ENCODE measurements at places on chromosomes 12 and 14.

DNA sequence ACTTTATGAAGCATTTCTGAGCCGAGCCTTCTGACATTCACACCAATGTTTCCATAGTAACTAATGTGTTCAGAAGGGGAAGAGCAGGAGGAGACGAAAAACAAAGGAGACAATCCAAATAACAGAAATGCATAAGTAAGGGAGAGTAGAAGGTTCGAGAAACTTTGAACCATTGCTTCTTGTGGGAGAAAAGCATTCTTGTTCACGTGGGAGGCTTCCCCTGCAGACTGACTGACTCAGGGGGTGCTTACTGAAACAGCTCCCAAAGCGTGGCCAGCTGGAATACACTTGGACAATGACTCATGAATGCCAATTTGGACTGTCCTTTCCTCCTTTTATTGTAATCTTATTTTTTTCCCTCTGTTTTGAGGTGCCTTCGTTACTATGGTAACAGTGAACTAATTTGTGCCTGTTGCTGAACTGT lies 73.9 kb downstream of the NEDD1 start:
- no peak for DNase-seq

- DNase-seq: no peak
Observed at GRCh38 chr12:5966486-5967095, 21.5 kb upstream of the ANO2 start.

DNA sequence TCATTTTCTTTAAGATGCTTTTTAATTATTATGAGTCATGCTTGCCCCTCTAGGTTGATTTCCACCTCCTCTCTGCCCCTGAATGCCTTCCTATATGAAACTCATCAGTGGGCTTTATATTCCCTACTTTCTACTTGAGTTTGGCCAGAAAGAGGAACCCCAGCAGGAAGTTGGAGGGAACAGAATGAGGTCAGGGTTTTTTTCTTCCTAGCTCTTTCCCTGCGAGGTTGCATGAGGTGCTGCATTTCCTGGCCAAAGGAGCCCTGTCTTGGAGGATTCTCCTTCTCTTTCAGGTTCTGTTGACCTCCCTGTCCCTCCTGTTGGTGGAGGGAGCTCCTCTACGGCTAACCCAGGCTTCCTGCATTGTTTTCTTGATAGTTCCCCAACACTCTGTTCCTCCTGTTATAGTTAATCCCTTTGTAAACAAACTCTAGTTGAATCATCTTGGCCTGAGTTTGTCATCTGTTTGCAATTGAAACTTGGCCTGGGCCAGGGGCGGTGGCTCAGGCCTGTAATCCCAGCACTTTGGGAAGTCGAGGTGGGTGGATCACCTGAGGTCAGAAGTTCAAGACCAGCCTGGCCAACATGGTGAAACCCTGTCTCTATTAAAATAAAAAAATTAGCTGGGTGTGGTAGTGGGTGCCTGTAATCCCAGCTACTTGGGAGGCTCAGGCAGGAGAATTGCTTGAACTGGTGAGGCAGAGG lies 15.3 kb upstream of the SPIC start:
- no peak for DNase-seq

DNA sequence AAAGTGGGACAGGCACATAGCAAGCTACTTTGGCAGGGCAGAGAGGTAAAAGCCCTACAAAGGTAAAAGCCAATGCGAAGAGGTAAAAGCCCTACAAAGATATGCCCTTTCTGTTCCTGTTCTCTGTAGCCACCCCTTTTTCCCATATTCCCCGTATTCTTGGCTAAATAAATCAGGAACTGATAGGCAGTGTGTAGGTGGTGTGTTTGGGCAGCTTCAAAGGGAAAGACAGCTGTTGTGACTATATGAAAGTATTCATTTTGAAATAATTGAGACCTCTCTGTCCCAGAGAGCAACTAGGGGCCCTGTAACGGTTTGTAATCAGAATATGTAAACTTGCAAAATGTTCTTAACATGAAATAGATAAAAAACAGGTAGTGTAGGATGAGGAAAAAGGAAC lies 11.3 kb upstream of the SLC41A2 start:
- DNase-seq: no peak

DNA sequence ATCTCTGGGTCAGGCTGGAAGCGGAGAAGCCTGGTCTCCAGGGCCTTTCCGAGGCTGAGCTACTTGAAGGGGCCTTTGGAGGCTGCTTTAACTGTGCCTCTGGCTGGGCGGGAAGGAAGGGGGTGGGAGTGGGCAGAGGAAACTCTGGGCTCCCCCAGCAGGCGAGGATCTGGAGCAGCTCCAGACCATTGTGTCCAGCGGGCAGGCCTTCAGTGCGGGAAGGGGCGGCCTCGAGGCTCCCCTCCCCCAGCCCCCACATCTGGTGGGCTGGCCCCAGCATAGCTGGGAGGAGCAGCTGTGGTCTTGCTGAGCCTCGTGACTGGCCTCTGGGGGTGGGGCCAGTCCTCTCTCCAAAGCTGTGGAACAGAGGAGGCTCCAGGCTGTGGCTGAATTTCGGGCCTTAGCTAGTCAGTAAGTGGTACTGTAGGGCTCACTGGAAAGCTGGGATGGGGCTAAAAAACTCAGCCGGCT lies 3.4 kb downstream of the TAMALIN start:
- DNase-seq: no peak

DNA sequence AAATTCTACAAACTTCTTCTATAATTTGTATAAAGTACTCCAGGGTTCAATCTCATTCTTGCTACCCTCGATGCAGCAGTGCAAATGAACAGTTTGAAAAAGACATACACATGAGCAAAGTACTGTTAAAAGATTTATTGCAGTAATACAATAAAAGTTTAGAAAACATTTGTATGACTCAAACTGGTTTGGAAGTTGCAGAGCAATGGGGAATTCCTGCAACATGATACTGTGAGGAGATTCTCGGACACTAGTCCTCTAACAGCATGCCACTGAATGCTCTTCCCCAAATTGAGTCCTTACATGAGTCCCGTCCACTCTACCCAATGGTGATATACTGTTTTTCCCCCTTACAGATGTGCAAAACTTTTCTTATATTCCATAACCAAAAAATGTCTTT lies 45.4 kb downstream of the ATG14 start:
- no peak for DNase-seq

DNA sequence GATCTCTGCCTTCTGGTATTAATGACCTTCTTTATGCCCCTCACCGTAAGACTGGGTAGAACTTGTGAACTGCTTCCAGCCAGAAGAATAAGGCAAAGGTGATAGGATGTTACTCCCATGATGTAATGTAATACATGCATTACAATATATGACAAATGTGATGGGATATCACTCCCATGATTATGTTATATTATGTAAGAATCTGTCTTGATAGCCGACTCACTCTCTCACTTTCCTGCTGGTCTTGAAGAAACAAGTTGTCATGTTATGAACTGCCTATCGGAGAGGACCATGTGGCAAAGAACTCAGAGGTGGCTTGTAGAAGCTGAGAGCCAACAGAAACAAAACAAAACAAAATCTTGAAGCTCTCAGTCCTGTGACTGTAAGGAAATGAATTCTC lies 30.6 kb upstream of the OSBPL8 start:
- DNase-seq: peak; percentile 13

- DNase-seq: peak; percentile 50
Observed at GRCh38 chr14:64507376-64508156, 3.0 kb downstream of the ZBTB1 start.

GRCh38 chr12:98446060-98446459 lies 69.3 kb upstream of the TMPO start:
- no peak for DNase-seq

GRCh38 chr14:95494456-95494855 lies 22.0 kb downstream of the SYNE3 start:
- DNase-seq: peak; percentile 16

DNA sequence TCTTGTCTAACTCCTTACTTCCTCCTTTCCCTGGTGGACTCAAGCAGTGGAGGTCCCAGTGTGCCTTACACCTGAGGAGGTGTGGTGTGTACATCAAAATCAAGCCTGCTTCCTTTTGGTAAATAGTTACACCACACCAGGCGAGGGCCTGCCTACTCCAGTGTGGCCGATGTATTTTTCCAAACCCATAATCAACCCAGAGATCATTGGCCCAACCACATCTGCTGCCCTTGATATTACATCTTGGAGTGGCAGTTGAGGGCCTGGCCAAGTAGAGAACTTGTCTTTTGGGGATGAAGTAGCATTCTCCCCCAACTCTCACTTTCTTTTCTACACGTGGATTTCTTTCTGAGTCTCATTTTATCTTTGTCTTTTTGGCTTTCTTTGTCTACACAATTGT lies 187.4 kb downstream of the EFCAB11 start:
- DNase-seq: no peak

DNA sequence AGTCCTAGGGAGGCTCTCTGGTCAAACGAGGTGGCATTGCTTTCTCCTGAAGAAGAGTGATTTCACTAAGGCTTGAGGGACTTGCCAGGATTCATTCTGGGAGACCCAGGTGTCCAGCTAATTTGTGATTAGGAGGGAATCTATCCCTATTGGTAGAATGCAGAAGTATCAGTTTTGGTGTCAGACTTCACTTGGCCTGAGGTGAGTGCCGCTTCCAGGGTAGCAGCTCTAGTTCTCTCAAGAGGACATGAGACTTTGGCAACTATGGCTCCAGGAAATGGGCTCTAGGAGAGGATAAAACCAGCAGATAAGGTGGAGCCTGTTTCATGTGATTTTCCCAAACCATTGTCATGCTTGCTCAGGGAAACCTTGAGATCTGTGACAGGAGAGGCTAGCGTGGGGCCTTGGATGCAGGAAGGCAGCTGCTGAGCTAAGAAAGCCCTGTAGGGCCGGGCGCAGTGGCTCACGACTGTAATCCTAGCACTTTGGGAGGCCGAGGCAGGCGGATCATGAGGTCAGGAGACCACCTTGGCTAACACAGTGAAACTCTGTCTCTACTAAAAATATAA lies 11.6 kb upstream of the TMEM117 start:
- no peak for DNase-seq

GRCh38 chr14:68395604-68396003 lies 397.3 kb downstream of the ZFP36L1 start:
- DNase-seq: peak; percentile 73
